ENCODE measurements at places on chromosomes 7 and 10. TPM values are rescaled to one million over a fixed set of nuclear protein-coding genes. Genes with fewer than 3 reads are reported as not detected.

GRCh38 chr7:70795948-70796347, 336.0 kb upstream of the GALNT17 start:
- peaks cover 4% of the 10 kb centered on the region for H3K36me3 ChIP-seq
- H3K27ac ChIP-seq: no peak overlapping the region
- no peak for DNase-seq
- H3K4me3 ChIP-seq: no peak overlapping the region
- H3K4me1 ChIP-seq: no peaks in the 10 kb centered on the region

- H3K36me3 ChIP-seq: no peaks in the 10 kb centered on the region
- no peaks in the 10 kb centered on the region for H3K27me3 ChIP-seq
- no peaks in the 10 kb centered on the region for H3K4me1 ChIP-seq
Observed at GRCh38 chr7:67616517-67616916, 619.9 kb downstream of the TYW1 start.

DNA sequence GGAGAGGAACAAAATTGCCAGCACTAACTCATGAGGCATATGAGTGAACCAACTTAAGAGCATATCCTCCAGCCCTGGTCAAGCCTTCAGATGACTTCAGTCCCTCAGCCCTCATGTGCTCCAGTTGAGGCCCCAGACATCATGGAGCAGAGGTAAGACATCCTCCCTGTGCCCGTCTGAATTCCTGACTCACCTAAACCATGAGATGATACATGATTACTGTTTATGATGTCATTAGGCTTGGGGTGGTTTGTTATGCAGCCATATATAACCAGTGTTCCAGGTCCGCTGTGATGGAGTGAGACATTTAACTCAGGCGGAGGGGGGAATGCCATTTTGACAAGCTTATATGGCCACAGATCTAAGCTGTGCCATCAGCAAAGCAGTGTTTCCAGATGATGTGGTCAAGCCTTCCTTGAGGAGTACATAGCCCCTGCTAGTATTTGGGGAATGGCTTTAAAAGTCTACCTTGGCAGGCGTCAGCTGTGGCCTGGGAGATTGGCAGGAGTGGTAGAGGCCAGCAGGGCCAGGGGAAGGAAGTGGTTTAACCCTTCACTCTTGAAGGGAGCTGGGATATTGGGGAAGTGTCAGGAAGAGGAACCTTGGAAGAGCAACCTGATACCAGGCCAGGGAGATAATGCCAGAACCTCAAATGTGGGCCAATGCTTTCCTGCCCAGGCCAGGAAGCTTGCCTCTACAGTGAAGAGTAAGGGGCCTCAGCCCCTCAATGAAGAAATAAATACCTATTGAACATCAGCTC, 343.0 kb upstream of the PODXL start:
- H3K36me3 ChIP-seq: no peaks in the 10 kb centered on the region
- H3K27me3 ChIP-seq: no peaks in the 10 kb centered on the region
- H3K4me3 ChIP-seq: no peak overlapping the region
- no peak for DNase-seq

GRCh38 chr7:18222636-18223035, 195.0 kb upstream of the PRPS1L1 start:
- DNase-seq: no peak
- H3K27ac ChIP-seq: no peak overlapping the region
- no peaks in the 10 kb centered on the region for H3K27me3 ChIP-seq
- no peaks in the 10 kb centered on the region for H3K36me3 ChIP-seq
- peaks cover 8% of the 10 kb centered on the region for H3K4me1 ChIP-seq

DNA sequence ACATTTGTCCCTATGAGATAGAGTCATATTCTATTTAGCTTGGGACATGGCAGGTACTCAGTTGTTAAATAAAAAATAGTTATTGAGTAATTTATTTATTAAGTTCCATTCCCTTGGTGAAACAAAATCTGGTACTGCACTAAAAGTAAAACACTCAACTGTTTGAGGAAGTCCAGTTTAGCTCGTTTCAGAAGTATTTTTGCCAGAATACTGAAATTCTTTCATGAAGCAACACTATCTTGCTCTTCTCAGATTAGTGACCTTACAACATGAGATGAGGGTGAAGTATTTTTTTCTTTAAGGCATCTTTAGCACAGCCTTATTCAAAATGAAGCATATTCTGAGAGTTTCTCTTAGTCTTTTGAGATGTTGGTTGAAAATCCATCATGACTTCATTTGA, 106.0 kb downstream of the ZNF365 start:
- H3K36me3 ChIP-seq: no peaks in the 10 kb centered on the region
- H3K4me3 ChIP-seq: no peak overlapping the region
- no peaks in the 10 kb centered on the region for H3K27me3 ChIP-seq
- H3K27ac ChIP-seq: no peak overlapping the region
- no peak for DNase-seq
- no peaks in the 10 kb centered on the region for H3K4me1 ChIP-seq

DNA sequence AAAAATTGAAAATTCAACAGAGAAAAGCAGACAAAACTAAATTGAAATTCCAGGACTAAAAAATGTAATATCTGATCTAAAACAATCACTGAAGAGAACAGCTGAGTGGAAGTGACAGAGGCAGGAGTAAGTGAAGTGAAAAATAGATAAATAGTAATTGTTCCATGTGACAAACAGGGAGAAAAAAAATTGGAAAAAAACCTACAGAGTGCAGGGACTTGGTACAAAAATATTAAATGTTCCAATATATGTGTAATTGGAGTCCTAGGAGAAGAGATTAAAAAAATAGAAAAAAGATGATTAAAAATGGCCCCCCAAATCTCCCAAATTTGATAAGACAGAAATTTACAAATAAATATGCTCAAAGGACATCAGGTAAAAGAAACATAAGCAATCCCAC, 63.4 kb upstream of the NAMPT start:
- H3K27me3 ChIP-seq: no peaks in the 10 kb centered on the region
- no peaks in the 10 kb centered on the region for H3K36me3 ChIP-seq
- no peak overlapping the region for H3K27ac ChIP-seq
- no peak overlapping the region for H3K4me3 ChIP-seq

- H3K4me1 ChIP-seq: peaks cover 12% of the 10 kb centered on the region
- DNase-seq: peak; percentile 60
- H3K27ac ChIP-seq: no peak overlapping the region
- no peaks in the 10 kb centered on the region for H3K27me3 ChIP-seq
- H3K36me3 ChIP-seq: no peaks in the 10 kb centered on the region
- peak overlapping the region; percentile 98 for H3K4me3 ChIP-seq
Observed at GRCh38 chr7:75993689-75994387, 557 bp downstream of the TMEM120A start.

DNA sequence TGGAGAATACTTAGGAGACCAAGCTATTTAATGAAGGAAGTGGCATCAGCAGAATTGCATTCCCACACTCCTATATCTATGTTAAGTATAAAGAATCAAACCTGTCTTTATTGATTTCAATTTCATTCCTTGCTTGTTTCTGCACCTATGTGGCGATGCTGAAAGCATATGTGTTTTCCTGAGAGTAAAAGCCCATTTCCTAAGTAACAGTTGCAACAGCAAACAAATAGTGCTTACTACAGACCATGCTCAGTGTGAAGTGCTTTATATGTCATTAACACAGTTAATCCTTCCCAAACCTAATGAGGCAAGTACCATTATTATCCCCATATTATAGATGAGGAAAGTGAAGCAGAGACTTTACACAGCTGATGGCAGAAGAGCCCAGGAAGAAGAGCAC, 552.1 kb downstream of the PARD3 start:
- no peak overlapping the region for H3K27ac ChIP-seq
- no peak for DNase-seq
- no peaks in the 10 kb centered on the region for H3K36me3 ChIP-seq
- no peak overlapping the region for H3K4me3 ChIP-seq
- H3K27me3 ChIP-seq: no peaks in the 10 kb centered on the region

DNA sequence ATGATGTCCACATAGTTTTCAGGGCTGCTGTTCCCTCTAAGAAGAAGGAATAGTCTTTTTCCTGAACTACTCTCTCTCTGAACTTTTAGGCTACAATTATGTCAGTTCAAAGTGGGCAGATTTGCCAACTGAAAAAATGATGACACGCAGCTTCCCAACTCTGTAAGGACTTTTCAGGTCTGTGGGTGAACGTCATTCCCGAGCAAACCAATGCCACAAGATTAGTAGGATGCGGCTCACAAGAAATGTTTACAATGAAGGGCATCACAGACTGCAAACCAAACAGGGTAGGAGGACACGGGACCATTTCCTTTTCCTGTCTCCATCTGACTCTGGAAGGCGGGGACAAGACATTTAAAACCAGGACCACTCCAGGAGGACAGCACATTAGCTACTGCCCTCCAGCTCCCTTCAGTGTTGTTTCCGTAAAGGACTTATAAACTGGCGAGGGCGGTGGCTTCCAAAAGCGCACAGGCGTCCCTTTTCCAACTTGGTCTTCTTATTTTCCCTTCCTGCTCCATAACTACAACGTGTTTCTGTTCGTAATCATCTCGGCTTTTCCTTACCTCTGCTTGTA, 539 bp upstream of the MKLN1 start:
- H3K4me3 ChIP-seq: peak overlapping the region; percentile 88
- DNase-seq: peak; percentile 49
- peaks cover 41% of the 10 kb centered on the region for H3K4me1 ChIP-seq

GRCh38 chr10:7533657-7534479, 123.0 kb upstream of the SFMBT2 start:
- no peak overlapping the region for H3K4me3 ChIP-seq
- H3K27ac ChIP-seq: no peak overlapping the region
- H3K36me3 ChIP-seq: no peaks in the 10 kb centered on the region
- no peak for DNase-seq

Gene ABCB1
- total RNA-seq: not detected

Gene TMEM168
- 27.4 TPM for total RNA-seq

Gene PHYHIPL
- not detected for total RNA-seq

Gene SPDYE9
- total RNA-seq: not detected

Gene BMPER
- not detected for total RNA-seq

Gene HPSE2
- not detected for total RNA-seq

Gene NOS3
- 62.5 TPM for total RNA-seq

Gene VPS37D
- not detected for total RNA-seq

Gene CCDC3
- total RNA-seq: 2.9 TPM

Gene TWIST1
- not detected for total RNA-seq

Data from Karpas-422 (cell line).